Jurkat, Clone E6-1 (cell line): ENCODE measurements at places on chromosomes 1 and 21.

DNA sequence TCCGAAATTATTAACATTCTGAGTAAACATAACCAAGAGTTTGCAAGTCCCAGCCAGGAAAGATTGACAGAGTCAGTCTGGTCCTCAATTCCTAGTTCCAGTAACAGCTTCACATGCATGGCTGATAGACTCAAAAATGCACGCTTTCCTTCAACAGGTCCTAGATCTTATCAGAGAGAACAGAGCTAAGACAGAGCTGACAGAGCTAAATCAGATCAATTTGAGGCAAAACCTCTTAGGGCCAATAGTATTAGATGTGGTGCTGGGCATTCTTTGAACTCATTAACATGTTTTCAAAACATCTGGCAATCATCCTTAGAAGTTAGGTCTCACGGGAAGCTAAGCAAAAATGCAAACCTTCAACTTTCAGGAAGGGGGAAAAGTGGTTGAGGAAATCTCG is 114.0 kb downstream of the GREM2 start:
- no peak for DNase-seq

- no peak for DNase-seq
Observed at GRCh38 chr21:20419772-20420171, 578.4 kb upstream of the NCAM2 start.

DNA sequence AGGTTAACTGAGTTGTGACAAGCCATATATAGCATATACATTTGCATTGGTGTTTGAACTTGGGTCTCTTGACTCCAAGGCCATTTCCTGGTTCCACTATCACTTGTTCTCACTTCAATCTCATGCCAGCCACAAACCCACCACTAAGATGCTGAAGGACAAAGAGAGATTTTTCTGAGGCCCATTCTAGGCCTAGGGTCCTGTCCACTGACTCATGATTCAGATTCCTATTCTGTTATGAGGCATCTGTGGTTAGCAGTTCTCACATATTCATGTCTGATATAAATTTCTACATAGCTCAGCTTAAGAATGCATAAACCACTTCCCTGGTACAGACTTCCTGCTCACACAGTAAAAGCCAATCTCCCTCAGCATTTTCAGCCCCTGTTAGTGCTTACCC is 326.1 kb upstream of the BEND5 start:
- peak; percentile 34 for DNase-seq

- no peak for DNase-seq
Observed at GRCh38 chr1:223225061-223225460, 82.0 kb upstream of the TLR5 start.

DNA sequence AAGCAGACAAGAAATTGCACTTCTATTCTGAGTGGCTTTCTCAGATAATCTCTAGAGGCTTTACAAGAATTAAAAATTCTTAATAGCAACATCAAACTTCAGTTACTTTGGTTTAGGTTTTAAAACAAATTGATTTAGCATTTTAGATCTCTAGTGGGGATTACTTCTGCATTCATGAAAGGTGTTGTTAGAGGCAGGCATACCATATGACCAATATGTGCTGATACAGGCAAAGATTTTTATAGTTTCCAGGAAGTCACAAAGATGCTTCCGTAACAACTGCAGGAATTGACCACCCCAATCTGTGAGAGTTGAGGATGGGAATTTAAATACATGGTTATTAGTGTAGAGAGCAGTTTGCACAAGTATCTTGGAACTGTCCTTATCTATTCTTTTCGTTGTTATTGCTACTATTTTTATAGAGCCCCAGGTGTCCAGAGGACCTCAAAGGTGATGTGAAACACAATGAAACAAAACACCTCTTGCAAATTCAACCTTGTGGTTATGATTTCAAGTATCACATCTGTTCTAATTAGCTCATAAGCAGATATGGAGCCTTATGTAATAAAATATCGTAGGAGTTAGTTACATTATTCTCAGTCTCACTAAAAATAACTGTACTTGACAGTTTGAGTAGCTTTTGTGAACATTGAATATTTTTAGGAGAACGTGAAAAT is 512.7 kb upstream of the ADGRL4 start:
- no peak for DNase-seq

- no peak for DNase-seq
Observed at GRCh38 chr1:61433646-61434045, 291.3 kb downstream of the TM2D1 start.

- DNase-seq = no peak
Observed at GRCh38 chr1:21318714-21319159, 28.5 kb upstream of the ECE1 start.

GRCh38 chr1:208113011-208113410 is 131.2 kb downstream of the PLXNA2 start:
- no peak for DNase-seq

DNA sequence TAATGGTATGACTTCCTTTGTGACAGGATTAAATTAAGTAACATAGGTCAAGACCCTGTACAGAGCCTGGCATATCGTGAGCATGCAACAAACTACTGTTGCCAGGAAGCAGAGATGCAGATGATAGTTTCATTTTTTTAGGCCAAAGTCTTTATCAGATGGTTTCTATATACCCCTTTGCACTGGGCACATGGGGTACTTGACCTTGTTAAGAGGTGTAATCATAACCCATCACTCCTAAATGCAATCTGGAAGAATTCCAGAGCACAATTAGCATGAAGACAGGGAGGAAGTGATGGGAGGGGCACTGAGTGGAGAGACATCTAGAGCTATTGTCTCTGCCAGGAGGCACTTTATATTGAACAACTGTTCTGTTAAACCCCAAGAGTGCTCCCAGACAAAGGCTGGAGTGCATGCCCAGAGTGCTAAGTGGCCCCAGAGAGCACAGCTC is 22.1 kb downstream of the ZBTB17 start:
- no peak for DNase-seq

DNA sequence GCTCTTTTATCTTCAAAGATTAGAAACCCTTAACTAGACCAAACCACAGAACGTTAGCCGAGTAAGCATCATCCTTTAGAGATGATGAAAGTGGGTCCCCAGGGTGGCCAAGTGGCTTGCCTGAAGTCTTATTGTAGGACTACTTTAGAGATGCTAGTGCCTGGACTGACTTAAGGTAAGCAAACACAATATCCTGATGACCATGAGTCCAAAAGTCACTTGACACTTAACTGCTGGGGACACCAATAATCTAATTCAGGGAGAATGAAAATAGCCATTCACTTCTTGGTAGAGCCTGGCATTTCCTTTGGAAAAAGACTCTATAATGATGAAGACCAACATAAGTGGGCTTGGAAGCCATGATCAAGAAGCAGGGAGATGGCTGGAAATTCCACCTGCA is 225.3 kb upstream of the IRF2BP2 start:
- no peak for DNase-seq

DNA sequence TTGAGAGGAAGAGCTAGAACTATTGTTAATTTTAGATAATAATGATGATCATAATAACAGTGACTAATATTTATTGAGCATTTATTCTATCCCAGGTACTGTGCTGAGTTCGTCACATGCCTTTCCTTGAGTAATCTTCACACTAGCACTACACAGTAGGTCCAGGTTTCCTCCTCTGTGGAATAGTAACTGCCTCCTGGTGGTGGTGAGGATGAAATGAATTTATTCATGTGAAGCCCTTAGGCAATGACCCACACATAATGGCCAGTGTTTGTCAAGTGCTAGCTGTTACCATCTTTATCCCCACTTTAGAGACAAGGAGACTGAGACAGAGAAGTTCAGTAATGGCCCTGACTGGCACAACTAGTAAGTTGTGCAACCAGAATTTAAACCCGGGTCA is 5.9 kb downstream of the NIPAL3 start:
- DNase-seq = no peak

- DNase-seq = peak; percentile 14
Observed at GRCh38 chr21:46560568-46561444, 44.1 kb downstream of the S100B start.

DNA sequence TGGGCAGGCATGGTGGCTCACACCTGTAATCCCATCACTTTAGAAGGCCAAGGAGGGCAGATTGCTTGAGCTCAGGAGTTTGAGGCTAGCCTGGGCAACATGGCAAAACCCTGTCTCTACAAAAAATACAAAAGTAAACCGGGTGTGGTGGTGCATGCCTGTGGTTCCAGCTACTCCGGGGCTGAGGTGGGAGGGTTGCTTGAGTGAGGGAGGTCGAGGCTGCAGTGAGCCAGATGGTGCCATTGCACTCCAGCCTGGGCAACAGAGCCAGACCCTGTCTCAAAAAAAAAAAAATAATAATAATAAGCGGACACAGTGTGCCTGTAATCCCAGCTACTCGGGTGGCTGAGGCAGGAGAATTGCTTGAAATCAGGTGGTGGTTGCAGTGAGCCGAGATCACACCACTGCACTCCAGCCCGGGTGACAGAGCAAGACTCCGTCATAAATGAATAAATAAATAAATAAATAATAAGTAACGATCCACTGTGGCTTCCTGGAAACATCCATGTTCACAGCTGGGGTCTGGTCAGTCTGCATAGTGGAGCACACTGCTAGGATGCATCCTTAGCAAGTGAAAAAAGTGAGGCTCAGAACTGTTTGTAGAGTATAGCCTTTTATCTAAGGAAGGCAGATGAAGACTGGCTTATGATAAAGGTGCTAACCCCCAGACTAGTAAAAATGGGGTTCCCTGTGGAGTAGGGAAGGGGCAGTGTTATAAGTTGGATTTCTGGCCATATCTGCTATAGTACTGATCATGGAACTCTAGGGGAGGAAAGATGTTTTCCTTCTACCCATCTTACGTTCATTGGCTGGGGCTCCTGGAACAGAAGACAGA is 15.7 kb downstream of the PKNOX1 start:
- DNase-seq = no peak

GRCh38 chr1:177597393-177597792 is 372.5 kb downstream of the SEC16B start:
- no peak for DNase-seq

DNA sequence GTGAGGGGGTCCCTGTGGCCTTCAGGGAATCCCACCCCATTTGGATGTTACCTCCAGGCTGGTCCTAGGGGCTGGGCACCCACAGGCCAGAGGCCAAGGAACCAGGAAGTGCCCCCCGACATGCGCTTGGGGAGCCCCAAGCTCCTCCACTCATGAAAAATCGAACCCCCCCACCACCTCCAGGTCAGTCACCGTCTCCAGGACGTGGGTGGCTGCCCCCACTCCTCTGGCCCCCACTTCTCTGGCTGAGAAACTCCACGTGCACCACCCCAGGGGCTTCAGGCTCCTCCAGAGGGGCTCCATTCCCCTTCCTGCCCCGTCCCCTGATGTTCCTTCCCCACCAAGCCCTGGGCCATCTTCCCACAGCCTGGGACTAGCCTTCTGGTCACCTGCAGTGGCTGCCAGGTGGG is 30.5 kb upstream of the POFUT2 start:
- no peak for DNase-seq

- no peak for DNase-seq
Observed at GRCh38 chr1:145901312-145902021, 8.4 kb downstream of the ITGA10 start.

- DNase-seq = no peak
Observed at GRCh38 chr21:45139473-45139872, 65.1 kb downstream of the ADARB1 start.

DNA sequence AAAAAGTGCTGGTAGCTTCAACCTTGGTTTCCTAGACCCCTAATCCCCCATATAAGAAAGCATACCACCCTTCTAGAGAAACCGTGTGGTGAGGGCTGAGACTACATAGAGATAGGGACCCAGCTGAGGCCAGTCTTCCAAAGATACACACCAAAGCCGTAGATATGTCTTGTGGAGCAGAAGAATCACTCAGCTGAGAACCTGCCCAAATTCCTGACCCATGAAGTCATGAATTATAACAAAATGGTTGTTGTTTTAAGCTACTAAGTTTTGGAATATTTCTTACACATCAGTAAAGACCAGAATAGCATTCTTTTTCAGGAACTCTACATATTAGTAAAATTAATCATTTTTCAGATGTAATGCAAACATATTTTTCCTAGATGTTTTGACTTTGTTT is 3.3 kb upstream of the SNRPE start:
- DNase-seq = no peak

DNA sequence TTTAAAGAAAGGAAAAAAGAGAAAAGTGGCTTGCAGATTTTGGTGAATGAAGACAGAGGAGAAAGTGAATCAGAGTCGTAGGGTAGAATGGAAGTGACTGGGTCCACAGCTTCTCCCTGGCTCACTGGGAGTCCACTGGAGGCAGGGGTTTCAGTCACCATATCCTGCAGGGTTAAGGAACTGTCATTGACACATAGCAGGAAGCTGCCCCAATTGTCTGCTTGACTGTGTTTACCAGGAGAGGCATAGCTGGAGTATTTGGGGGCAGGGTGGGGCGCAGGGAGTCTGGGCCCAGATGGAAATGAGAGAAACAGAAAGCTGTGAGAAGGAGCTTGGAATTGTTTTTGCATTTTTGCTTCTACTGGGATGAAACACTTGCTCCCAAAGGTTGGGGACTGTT is 228.8 kb upstream of the CSF3R start:
- DNase-seq = no peak

DNA sequence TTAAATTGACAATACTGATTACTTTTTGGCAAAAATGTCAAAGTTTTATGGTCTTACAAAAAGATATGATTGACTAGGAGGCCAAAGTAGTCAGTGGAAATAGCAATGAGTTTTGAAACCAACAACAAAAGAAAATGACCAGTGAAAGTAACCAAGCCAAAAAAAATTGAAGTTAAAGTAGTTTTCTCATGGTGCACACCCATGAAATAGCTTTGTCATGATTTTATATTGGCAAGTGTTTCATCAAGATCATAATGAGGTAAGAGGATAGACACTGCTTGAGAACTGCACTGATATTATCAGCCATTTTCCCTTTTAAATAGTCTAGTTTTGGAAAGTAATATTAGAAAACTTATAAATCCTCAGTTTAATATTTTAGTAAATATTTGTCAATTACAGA is 206.2 kb upstream of the ADAMTS5 start:
- DNase-seq = no peak

DNA sequence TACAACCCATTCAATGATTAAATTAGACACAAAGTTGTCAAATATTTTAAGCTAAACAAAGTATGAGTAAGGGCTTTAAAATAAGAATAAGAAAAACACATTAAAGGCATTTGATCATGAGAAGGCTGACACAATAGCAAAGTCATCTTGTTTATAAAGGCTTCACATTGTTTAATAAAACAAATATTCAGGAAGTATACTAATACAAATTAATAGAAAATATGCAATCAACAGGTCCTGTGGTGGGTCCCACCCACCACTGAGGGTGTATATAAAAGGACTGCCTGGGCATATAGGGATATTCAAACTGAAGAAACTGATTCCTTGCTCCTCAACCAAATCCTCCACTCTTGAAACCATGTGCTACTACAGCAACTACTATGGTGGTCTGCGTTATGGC is at the start of gene KRTAP20-2:
Gene KRTAP20-2 (plus strand): TSS at position 301 of the 400 bp plus-strand sequence. CDS start 58 bp downstream, at position 359.
- no peak for DNase-seq

- peak; percentile 38 for DNase-seq
Observed at GRCh38 chr1:84271441-84272151, 29.9 kb upstream of the SAMD13 start.

GRCh38 chr1:153617663-153618062 is 1.5 kb upstream of the S100A14 start:
- peak; percentile 50 for DNase-seq

DNA sequence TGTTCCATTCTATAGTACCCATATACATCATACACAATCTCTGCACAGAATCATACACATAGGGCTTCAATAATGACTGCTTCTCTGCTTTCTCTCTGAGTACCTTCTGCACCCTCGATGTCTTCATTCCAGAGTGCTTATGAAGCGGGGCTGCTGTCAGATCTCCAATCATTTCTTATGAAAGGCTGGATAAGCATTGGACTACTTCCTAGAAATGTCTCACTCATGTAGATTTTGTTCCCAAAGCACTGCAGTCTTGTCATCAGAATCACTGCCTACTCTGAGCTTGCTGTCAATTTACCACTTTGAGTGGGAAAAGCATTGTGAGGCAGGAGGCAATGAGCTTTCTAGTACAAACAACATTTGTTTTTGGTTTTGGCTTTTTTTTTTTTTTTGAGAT is 179.0 kb downstream of the SLC35F3 start:
- DNase-seq = no peak
